ENCODE measurements at places on chromosomes 13 and 19.

DNA sequence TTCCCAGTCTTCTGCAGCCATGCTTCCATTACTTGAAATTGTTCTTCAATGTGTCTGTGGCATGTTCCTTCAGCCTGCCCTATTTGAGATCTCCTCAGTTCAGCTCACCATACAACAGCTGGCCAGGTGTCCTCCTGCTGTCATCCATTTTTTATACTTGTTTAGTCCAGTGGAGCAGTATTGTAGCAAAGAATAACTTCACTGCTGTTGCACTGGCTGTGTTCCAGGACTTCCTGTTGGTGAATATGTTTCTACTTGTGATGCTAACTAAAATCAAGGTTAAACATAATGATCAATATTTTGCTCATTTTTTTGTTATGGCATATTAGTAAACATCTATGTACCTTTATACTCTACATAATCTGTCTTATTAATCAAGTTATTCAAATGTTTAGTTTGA is 1394.1 kb downstream of the PCDH9 start:
- DNase-seq = no peak

GRCh38 chr13:79456656-79457365 is 24.1 kb upstream of the NDFIP2 start:
- DNase-seq = no peak

GRCh38 chr19:8494158-8494557 is 8.3 kb downstream of the PRAM1 start:
- no peak for DNase-seq

GRCh38 chr13:111644750-111645149 is 324.3 kb downstream of the TEX29 start:
- no peak for DNase-seq

- no peak for DNase-seq
These were observed 758 bp upstream of the TECR start for GRCh38 chr19:14528419-14529253.

DNA sequence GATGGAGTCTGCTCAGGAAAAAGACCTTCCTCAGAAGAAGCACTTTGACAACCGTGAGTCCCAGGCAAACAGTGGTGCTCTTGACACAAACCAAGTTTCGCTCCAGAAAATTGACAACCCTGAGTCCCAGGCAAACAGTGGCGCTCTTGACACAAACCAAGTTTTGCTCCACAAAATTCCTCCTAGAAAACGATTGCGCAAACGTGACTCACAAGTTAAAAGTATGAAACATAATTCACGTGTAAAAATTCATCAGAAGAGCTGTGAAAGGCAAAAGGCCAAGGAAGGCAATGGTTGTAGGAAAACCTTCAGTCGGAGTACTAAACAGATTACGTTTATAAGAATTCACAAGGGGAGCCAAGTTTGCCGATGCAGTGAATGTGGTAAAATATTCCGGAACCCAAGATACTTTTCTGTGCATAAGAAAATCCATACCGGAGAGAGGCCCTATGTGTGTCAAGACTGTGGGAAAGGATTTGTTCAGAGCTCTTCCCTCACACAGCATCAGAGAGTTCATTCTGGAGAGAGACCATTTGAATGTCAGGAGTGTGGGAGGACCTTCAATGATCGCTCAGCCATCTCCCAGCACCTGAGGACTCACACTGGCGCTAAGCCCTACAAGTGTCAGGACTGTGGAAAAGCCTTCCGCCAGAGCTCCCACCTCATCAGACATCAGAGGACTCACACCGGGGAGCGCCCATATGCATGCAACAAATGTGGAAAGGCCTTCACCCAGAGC is 16.2 kb upstream of the ZNF544 start:
- no peak for DNase-seq

- no peak for DNase-seq
These were observed 977.6 kb downstream of the SLITRK5 start for GRCh38 chr13:88648598-88649373.

DNA sequence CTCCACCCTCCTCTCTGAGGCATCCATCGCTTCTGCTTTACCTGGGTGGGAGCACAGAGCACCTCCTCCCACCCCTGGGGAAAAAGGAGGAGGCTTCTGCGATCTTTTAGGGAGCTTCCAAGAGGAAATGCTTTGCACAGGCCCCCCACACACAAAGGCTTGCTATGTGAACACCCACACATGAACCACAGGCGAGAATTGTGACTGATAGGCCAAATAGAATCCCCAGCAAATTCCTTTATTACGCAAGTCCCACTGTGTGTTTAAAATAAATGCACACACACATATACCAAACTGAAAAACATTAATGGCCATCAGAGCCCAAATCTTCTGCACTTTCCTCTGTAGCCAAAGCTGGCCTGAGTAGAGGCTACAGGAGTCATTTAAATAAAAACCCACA is 50.6 kb downstream of the HSPH1 start:
- DNase-seq = no peak

DNA sequence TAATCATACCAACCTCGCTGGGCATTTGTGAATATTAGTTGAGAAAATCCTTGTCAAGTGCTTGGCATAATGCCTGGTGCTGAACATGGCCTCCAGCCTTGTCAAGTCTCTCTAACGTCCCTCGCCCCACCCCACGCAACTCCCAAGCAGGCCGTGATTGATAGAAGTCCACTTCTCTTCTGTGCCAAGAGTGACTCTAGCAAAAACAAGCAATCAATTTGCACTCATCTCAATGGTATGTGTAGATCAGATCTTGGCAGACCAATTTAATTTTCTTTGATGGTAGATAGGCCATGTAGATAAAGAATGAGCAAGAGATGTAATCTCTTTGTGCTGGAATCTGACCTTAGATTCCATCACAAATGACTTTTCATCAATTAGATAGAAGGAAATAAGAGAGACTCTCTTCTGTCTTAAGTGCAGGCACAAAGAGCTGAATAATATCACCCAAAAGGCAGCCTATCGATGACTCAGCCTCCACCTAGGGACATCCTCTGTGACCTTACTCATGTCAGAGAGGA is 31.0 kb upstream of the KATNAL1 start:
- DNase-seq = no peak

GRCh38 chr13:22090106-22090505 is 419.2 kb downstream of the FGF9 start:
- no peak for DNase-seq

DNA sequence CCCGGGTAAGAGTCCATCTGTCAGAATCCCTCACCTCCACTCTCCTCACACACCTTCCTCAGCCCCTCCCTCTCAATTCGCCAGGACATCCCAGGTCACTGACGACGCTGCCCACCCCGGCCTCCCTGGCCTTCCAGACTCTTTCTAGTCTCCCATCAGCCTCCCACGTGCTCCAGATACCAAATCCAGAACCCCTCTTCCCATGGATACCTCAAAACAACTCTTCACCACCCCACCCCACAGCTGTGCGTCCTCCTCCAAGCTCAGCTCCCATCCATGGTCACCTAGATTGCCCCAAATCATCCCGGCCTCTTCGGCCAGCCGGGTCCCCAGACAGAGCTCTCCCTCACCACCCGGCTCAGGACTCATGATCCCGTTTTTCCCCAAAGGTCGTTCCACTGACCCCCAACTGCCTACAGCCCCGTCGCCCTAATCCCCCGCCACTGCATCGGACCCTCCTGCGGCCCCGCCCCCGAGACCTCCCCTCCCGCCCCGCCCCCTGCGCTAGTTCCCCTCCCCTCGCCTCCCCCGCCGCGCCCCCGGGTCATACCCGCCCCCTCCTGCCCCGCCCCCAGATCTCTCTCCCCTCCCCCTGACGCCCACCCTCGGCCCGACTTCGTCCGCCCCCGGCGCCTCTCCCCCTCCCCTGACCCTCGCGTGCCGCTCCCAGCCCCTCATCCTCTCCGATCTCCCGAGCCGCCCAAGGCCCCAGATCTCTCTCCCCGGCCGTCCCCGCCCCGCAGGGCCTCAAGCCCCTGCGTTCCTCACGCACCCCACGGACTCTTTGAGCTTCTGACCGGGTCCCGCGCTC is 546 bp downstream of the UBXN6 start:
- DNase-seq = no peak

- DNase-seq = no peak
These were observed 168.4 kb downstream of the PCDH9 start for GRCh38 chr13:67061750-67062149.

All from NCI-H1417 treated with DMSO at 0.1 percent for 48 hours (cell line).